ENCODE measurements at places on chromosomes 7 and 10.

DNA sequence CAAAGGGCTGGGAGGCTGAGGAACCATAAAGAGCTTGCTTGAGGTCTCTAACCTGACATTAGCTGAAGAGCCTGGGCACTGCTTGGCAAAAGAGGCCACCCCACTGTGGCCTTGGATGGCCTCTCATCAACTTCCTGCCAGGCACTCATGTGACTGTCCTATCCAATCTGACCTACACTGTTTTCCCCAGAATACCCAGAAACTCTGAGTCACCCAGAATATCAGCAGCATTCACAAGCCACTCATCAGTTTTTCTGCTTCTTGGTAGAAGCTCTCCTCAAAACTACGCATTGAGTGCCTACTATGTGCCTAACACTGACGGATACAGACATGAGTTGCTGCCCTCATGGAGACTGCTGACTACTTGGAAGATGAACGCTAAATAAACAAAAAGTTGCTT, 4.1 kb upstream of the NT5C2 start:
- DNase-seq, result no peak

DNA sequence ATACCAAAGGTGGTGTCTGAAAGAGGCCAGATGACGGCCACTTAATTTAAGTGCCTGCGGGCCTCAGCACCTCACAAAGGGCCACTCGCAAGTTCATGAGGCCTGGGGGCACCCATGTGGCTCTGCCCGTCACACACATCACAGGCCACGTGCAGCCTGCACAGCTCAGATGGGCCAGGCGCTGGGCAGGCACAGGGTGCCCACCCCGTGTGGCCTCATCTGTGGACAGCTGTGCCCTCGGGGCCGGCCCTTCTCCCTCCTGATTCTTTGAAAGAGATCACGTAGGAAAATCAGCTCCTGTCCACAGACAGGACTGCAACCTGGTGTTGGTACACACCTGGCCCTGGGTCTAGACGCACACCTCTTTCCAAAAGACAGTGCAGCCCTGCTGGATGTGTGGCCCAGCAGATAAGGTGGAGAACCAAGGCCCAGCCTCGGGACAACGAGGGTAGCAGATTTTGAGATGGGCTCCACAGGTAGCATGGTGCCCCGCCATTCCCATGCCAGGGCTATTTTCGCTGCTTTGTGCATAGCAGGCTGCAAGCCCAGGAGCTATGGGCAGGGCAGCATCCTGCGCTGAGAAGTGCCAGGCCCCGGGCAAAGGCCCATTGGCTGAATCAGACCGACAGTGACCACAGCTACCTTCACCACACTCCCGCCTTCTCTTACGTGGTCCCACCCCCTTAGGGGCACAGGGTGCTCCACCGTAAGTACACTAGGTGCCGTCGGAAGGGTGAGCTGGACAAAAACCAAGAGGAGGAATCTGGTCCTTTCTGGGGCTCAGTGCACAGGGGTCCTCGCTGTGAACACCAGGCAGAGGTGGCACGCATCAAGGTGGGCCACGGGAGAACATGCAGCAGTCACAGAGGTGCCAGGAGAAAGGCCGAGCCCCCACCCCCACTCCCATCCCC, 124.5 kb downstream of the EBF3 start:
- no peak for DNase-seq

GRCh38 chr10:50593523-50594376, 30.0 kb downstream of the SGMS1 start:
- no peak for DNase-seq

GRCh38 chr10:97072851-97073665, 112.7 kb downstream of the SLIT1 start:
- DNase-seq, result peak; percentile 83

DNA sequence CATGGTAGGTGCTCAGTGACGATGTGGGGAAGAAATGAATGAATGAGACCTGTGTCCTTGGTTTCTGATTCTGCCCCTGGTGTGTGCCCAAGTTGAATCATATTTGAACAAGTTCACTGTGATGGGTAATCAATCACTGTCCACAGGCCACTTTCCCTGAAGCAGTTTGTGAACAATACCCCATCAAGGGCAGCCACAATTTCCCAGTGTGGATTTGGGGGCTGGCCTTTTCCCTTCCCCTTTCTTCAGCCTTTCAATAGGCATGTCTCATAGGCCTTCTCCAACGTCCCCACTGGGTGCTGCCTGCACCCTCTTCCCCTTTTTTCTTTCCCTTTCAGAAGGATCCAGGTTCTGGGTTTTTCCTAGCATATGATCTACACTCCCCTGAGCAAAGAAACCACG, 64.7 kb downstream of the CREB5 start:
- no peak for DNase-seq
